AG04450 (cell line): ENCODE measurements at places on chromosomes 5 and 9. TPM values are rescaled to one million over a fixed set of nuclear protein-coding genes. Genes with fewer than 3 reads are reported as not detected.

GRCh38 chr5:172911976-172912375 is 47.2 kb upstream of the RPL26L1 start:
- no peak for DNase-seq

DNA sequence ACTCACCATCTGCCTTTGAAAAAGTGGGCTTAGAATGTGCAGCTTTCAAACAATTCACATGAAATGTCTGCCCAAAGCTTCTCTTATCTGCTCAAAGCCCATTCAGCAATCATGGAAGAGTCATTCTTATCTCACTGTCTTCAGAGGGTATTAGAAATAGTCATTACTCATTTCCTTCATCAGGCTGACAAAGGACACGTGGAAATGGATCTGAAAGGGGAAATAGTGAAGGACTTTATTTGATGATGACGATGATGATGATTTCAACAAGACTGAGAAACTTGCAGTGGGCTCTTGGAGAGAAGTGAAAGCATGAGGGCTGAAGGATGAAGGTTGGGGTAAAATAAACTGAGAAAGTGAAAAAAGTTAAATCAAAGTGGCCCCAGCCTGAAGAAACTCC is 194.3 kb downstream of the SMARCA2 start:
- DNase-seq, result no peak

DNA sequence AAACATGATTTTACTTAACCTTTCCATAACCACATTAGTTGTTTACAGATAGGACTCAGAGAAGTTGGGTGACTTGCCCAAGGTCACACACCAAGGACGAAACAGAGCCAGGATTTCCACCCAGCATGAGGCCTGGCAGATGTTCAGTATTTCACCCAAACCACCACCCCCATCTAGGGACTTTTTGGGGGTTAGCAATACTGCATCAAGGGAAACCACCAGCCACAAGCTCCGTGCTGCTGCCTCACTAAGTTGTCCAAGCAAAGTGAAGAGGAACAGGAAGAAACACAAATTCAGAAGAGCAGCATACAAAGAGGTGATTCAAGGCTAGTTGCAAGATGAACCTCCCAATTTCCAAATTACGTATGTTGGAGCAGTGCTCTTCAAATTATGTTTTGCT is 219.6 kb upstream of the RORB start:
- no peak for DNase-seq

- DNase-seq, result no peak
These were observed 14.8 kb downstream of the AKNA start for GRCh38 chr9:114372921-114373448.

- no peak for DNase-seq
These were observed 1493.2 kb downstream of the MAT2B start for GRCh38 chr5:164998590-164998989.

DNA sequence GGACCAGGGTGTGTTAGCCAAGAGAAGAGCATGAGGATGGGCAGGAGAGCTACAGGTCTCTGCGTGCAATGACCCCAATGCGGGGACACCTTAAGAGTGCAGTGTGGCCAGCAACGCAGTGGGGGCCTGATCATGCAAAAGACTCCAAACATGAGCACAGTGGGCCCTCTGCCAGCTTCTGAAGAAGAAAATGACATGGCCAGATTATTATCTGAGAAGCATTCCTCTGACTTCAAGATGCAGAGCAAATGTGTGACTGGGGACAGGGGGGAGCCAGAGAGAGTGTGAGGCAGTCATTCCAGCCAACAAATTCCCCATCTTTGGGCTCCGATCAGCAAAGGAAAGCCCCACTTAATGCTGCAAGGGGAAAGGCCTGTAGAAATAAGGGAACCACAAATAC is 229.4 kb downstream of the CDK5RAP2 start:
- DNase-seq, result no peak

DNA sequence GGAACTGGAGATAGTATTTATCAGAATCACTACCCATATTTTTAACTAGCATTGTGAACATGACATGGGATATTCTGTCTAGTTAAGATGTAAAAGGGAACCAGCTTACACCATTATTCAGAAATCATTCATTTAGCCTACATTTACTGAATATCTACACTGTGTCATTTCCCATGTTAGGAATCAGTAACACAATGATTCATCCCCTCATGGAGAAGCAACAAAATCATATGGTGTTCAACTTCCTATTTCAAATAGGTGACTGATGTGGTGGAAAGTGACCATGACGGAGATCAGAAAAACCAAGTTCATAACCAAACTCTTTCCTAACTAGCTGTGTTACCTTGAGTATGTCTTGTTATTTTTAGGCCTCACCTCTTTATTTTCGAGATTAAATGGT is 550.0 kb upstream of the TUSC1 start:
- no peak for DNase-seq

GRCh38 chr9:128073253-128073886 is 5.3 kb downstream of the SLC25A25 start:
- DNase-seq, result no peak

GRCh38 chr9:136714893-136715274 is 2.5 kb downstream of the DIPK1B start:
- DNase-seq, result no peak

DNA sequence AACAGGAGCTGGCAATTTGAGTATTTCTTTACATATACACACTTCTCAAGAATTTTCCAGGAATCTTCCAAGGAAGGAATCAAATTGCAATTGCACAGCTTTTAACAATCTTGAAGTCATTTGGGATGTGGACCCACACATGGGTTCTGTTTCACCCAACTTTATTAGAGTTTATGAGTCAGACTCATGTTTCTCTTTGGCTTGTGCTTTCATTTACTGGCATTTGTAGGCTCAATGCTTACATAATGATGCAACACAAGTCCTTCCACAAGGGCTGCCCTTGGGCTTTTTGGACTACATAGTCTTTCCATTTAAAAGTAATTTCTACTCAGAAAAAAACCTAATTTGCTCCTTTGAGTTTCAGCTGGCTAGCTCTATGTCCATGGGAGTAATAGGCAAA is 4.6 kb upstream of the CDC37L1 start:
- peak; percentile 85 for DNase-seq

DNA sequence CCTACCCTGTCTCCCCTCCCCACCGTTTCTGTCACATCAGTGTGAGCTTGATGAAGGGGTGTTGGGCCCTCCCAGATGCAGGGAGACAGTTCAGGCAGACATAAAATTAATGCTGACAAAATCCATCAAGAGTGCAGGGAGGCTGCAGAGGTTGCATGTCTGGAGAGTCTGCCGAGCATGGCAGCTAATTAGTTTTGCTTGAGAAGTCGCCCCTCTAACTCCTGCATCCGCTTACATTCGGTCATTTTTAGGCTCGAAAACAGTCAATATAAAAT is 44.9 kb downstream of the GALNT12 start:
- no peak for DNase-seq

GRCh38 chr5:117188211-117188610 is 613.6 kb upstream of the SEMA6A start:
- DNase-seq, result no peak

DNA sequence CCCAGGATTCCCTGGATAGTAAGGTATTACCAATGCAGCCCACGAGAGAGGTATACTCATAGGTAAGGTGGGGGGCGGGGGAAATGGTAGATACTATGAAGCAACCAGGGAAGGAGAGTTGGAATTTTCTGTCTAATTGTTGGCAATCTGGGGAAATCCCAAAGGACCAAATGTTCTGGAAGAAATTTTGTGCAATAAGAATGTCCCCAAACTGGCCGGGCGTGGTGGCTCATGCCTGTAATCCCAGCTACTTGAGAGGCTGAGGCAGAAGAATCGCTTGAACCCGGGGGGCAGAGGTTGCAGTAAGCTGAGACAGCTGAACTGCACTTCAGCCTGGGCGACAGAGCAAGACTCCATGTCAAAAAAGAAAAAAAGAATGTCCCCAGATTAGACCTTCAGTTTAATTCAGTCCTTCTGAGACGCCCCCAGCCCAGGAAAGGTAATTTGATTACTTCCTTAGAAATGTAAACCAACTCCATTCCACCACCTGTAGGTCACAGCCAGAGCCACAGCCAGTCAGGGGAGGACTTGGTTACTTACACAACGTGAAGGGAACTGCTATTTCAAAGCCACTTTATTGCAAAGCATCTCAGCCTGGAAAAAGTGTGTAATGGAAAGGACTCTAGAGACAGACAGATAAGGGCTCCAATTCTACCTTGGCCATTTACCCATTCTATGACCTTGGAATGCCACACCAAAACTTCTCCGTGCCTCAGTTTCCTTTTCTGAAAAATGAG is 50.0 kb upstream of the KLF4 start:
- DNase-seq, result no peak

GRCh38 chr5:153461341-153461740 is 29.1 kb upstream of the GRIA1 start:
- DNase-seq, result no peak

- DNase-seq, result no peak
These were observed 90.5 kb downstream of the ADAMTS2 start for GRCh38 chr5:179254638-179255271.

- DNase-seq, result no peak
These were observed 7.5 kb upstream of the RAD23B start for GRCh38 chr9:107275530-107275929.

DNA sequence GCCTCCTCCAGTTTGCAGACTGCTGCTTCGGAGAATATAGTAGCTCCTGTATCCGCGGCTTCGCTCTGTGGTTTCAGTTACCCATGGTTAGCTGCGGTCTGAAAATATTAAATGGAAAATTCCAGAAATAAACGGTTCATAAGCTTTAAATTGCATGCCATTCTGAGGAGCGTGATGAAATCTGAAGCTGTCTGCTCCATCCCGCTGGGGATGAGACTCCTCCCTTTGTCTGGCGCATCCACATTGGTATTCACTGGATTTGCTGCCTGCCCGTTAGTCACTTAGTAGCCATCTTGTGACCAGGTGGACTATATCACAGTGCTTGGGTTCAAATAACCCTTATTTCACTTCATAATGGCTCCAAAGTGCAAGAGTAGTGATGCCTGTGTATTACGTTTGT is 36.3 kb downstream of the MSX2 start:
- no peak for DNase-seq

DNA sequence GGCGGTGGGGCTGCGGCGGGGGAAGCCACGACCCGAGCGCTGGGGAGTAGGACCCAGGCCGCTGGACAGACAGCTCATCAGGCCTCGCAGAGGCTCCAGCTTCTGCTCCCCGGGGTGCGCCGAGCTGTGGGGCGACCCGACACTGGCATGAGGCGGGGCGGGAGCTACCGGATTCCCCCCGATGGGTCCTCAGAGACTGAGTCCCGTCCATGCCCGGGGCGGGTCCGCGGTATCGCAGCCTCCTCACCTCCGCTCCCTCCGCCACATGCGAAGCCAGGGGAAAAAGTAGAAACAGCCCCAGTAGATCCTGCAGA is 2.6 kb upstream of the CCL27 start:
- no peak for DNase-seq

GRCh38 chr9:113868501-113868900 is 7.6 kb upstream of the ZNF618 start:
- no peak for DNase-seq

DNA sequence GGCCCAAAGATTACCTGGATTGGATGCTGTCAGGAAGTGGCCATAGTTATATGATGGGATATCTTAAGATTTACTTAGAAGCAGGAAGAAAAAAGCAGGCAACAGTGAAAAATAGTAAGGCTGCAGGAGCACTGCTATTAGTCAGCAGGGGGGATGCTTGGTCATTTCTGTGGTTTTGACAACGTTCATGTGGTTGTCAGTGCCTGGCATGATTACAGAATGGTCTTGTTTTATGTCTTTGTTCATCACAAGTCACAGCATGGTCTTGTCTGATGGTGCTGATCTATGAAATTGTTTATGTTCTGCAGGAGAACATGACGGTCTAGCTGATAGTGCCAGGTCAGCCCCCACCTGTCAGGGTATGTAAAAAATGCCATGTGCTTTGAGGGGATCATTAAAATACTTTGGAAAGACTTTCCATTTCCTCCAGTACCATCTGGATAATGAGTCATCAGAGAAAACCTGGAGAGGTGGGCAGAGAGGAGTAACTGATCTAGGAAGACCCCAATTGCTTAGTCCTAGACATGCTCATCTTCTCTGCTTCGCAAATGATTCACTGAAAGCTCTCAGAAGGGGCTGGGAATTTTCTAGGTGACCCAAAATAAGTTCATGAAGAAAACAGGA is 48.5 kb downstream of the PLGRKT start:
- peak; percentile 54 for DNase-seq

DNA sequence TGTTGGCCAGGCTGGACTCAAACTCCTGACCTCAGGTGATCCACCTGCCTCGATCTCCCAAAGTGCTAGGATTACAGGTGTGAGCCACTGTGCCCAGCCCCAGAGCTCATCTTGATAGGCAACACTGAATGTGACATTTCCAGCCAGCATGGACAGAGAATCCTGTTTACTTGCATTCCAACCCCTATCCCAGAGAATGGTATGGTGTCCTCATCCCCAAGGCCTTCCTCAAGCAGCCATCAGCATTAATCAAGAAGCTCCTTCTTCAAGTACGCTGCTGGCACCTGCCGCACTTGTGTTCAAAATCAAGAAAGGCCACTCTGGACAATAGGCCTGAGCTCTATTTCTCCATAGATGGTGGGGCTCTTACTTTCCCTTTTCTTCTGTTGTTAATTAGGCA is 40.2 kb downstream of the STARD4 start:
- DNase-seq, result no peak

DNA sequence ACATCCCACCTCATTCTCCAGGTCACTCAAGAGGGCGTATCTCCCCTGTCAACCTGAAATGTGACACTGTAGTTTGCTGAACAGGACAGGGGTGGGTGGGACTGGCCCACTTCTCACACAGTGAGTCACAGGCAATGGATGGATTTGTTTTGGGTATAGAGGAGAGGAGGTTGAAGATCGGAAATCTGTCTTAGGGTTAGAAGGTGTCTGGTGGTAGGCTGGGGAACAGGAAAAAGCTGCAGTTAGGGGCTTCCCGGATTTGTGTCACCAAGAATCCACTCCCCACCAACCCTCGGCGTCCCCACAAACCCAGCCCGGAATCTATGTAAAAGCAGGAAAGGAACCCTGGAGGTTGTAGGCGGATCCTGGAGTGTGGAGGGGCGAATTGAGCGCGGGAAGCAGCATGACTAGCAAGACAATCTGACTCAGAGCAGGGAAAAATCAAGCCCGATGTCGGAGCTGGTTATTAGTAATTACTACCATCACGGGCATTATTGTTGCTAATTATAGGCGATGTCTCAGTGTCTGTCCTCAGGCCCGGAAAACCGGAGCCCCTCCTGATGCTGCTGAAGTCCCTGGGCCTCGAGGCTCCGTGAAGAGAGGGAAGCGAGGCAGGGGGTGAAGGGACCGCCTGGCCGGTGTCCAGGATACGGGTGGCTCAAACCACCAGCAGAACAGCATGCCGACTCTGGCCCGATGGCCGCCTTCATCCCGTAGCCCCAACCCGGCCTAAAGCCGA is 1.7 kb upstream of the IRX1 start:
- DNase-seq, result no peak

GRCh38 chr9:82722561-82722960 is 340.4 kb downstream of the RASEF start:
- DNase-seq, result no peak

RANBP17 gene
- 11.6 and 12.9 TPM in 2 replicates for polyA plus RNA-seq

FOXD4L3 gene
- polyA plus RNA-seq, result not detected in 2 replicates

FREM1 gene
- not detected in 2 replicates for polyA plus RNA-seq

GRXCR2 gene
- polyA plus RNA-seq, result not detected in 2 replicates

EFCAB9 gene
- polyA plus RNA-seq, result not detected in 2 replicates

SLC25A2 gene
- polyA plus RNA-seq, result not detected in 2 replicates

WNK2 gene
- not detected in 2 replicates for polyA plus RNA-seq
